Activated CD4-positive, alpha-beta T cell treated with anti-CD3 and anti-CD28 coated beads, Interleukin-2, amount 10 ng/mL, durations not matched to agents 7 days and 5 days (primary cell): ENCODE measurements at places on chromosomes 7 and 10.

GRCh38 chr10:18340496-18341051 lies 200.3 kb downstream of the CACNB2 start:
- no peaks in the 10 kb centered on the region for H3K36me3 ChIP-seq
- no peak overlapping the region for H3K27ac ChIP-seq
- H3K4me3 ChIP-seq: no peak overlapping the region

DNA sequence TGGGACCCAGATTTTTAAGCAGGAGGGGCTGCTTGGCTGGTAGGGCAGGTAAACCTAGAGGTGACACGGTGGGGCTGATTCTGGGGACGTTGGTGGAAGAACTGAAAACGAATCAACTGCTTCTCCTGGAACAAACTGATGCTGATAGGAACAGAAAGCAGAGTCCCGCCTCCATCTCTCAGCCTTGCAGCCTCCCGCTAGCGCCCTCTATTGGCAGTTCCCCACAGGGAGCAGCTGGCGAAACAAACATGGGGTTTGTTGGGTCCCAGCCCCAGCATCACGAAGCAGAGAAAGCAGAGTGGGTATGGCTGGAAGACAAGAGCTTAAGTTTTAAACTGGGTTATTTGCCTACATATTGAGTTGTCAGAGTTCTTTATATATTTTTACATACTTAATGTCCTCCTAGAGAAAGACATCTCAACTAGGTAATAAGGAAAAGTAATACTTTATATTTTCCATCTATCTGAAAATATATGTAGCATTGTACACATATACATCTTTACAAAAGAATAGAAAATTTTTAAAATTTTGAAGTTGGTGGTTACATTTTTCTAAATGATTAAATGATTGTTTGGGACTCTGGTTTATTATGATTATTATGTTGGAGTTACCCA lies 42.3 kb upstream of the FOXI2 start:
- no peak overlapping the region for H3K4me3 ChIP-seq
- H3K27me3 ChIP-seq: no peaks in the 10 kb centered on the region
- DNase-seq: peak; percentile 47
- no peaks in the 10 kb centered on the region for H3K4me1 ChIP-seq

DNA sequence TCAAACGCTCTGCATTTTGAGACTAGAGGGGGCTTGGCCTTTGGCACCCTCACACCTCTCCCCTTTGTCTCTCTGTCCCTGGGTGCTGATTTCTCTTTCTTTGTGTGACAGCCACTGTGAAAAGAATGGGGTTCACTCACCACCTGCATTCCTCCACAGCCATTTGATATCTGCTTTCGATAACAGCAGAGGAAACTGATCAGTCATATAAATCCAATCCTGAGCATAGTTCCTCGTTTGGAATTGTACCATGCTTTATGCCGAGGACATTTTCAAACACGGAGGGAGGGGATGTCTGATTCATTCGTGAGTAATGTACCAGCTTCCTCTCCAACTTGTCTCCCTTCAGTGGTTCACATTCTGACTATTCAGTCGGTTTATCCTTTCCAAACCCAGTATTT lies 15.8 kb downstream of the MET start:
- H3K36me3 ChIP-seq: no peaks in the 10 kb centered on the region
- H3K4me1 ChIP-seq: no peaks in the 10 kb centered on the region
- H3K4me3 ChIP-seq: no peak overlapping the region
- no peak for DNase-seq
- no peak overlapping the region for H3K27ac ChIP-seq

- H3K27ac ChIP-seq: peak overlapping the region; percentile 28
- no peaks in the 10 kb centered on the region for H3K27me3 ChIP-seq
- no peaks in the 10 kb centered on the region for H3K36me3 ChIP-seq
- no peak overlapping the region for H3K4me3 ChIP-seq
- DNase-seq: no peak
- peaks cover 15% of the 10 kb centered on the region for H3K4me1 ChIP-seq
Measured at GRCh38 chr7:134908289-134908688, 78.0 kb upstream of the AGBL3 start.

DNA sequence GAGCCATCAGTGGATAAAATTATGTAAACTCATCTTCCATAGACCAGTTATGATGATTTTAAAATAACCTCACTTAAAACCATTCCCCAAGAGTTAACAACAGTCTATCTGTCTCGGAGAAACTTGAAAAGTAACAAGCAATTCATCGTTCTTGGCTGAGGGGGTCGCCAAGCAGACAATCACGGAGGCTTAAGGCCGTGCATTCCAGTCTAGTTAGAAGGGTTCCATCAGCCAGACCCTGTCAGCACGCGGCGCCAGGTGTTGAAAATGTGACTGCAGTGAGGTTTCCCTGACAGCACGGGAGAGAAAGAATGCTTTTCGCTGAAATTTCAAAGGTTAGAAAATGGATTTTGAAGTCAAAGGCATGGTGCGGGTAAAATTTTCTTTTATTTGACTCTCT lies 1025.0 kb upstream of the CELF2 start:
- H3K36me3 ChIP-seq: no peaks in the 10 kb centered on the region
- H3K27ac ChIP-seq: no peak overlapping the region
- no peak overlapping the region for H3K4me3 ChIP-seq
- no peaks in the 10 kb centered on the region for H3K4me1 ChIP-seq

- no peak overlapping the region for H3K4me3 ChIP-seq
- H3K36me3 ChIP-seq: no peaks in the 10 kb centered on the region
- no peaks in the 10 kb centered on the region for H3K27me3 ChIP-seq
- no peak overlapping the region for H3K27ac ChIP-seq
- peaks cover 6% of the 10 kb centered on the region for H3K4me1 ChIP-seq
Measured at GRCh38 chr10:71635867-71636266, 83.7 kb downstream of the C10orf105 start.

DNA sequence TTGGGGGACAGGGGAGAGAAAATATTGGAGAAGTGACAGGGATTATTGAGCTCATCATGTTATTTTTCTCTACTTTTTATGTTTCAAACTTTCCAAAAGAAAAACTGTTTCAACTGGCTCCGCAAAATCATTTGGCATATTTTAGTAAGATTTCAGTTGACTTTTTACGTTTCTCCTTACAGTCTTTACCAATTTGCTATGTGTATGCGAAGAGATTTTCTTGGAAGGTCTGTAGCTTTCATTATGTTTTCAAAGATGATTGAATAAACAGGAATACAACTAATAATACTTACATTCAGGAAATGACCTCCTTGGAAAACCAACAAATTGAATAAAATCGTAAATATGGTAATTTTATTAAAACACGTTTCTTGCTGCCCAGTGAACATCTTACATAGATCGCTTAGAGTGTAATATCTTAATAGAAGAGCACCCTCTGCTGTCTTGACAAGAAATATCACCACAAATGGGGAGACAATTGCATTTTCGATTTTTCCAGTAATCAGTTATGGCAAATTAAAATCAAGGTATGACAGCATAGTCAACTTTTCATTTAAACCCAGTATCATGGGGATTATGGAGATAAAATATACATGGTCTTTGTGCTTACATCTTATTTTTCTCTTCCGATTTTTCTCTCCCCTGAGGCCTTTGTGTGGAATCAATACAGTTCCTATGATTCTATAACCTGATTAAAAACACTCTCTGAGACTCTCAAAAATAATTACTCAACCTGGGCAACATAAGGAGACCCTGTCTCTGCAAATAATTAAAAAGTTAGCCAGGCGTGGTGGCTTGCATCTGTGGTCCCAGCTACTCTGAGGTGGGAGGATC lies 43.1 kb downstream of the MBL2 start:
- no peak for DNase-seq
- H3K4me1 ChIP-seq: no peaks in the 10 kb centered on the region
- no peaks in the 10 kb centered on the region for H3K36me3 ChIP-seq
- H3K4me3 ChIP-seq: no peak overlapping the region
- no peaks in the 10 kb centered on the region for H3K27me3 ChIP-seq
